ENCODE measurements at places on chromosomes 12 and 14.

DNA sequence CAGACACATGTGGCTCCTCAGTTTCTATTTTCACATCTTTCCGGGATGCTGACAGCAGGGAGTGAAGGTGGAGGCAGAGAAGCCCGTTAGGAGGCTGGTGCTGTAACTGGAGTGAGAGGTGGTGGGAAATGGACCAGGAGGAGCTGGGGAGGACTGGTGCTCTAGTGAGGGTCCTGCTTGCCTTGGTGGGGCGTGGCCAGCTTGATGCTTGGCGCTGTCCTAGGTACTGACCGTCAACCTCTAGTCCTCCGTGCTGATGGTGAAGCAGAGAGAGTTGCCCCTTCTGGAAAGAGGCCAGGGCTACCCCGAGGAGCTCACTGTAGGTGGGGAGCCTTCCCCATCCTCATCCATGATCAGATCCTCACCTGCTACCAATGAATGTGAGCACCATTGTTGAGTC is 1.4 kb downstream of the TRMT61A start:
- no peak for DNase-seq

GRCh38 chr12:30925607-30926242 is 823 bp upstream of the TSPAN11 start:
- DNase-seq = no peak

DNA sequence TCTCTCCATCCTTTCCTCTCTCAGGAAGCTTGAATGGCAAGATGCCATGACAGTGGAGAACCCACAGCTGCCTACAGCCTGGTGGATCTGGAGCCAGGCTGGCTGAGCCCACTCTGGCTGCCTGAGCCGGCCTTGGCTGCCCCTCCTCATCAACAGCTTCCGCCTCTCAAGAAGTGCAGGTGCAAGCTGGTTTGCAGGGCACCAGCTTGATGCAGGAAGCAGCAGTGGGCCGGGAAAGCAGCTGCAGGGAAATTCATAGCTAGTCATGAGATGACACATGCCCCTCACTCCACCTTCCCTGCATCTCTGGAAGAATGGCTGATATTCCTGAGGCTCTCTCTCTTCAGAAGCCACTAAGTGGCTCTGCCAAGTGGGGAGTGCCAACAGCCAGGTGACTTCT is 289.1 kb downstream of the RPS29 start:
- DNase-seq = no peak

DNA sequence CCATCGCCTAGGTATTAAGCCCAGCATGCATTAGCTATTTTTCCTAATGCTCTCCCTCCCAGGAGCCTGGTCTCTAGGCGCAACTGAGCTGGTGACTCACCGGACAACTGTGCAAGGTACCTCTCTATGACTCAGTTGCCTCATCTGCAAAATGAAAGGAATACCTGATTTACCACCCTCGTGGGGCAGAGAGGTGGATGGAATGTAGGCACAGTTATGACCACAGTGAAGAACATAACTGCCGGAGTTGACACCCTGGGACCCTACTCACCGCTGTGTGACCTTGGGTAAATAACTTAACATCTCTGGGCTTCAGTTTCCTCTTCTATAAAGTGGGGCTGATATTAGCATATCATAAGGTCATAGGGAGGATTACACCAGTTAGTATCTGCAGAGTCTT is 22.6 kb downstream of the BCL11B start:
- no peak for DNase-seq

- DNase-seq = no peak
These were observed 47.4 kb downstream of the CHST11 start for GRCh38 chr12:104504146-104504545.

- DNase-seq = no peak
These were observed 58.0 kb upstream of the DAAM1 start for GRCh38 chr14:59130462-59130861.

DNA sequence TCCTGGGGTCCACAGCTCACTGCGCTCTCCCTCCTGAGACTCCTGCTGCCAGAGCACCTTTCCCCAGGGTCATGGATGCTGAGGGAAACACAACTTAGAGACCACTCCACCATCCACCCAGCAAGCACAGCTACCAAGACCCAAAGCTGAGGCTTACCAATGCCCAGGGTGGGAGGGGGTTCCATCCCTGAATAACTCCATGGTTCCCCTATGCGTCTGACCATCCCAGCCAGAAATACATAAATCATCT is 36.3 kb downstream of the DAD1 start:
- no peak for DNase-seq

GRCh38 chr12:119715268-119715620 is 47.3 kb downstream of the PRKAB1 start:
- DNase-seq = no peak

DNA sequence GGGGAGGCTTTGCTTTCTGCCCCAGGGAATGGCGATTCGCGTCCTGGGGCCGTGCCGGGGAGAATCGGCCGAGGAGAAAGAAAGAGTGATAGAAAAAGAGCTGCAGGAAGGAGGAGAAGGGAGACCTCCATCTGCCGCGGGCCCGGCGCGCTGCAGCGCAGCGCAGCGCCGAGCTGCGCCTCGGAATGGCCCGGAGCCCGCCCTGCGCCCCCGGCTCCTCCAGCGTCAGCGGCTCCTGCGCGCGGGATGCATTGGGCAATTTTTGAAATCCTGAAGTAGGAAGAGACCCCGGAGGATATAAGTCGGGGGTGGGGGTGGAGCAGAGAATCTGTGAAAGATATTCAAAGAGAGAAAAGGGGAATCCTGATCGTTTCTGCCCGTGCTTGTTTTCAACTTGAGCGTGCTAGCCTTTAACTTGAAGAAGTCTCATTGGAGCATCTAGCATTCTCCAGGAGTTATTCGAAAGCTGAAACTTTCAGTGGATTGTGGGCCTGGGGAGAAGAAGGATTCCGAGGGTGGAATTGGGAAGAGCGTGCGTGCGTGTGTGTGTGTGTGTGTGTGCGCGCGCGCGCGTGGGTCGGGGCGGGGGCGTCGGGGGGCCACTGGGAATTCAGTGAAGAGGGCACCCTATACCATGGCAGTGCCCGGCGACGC is 441 bp downstream of the PDE3A start:
- no peak for DNase-seq

- no peak for DNase-seq
These were observed 298.1 kb upstream of the TMPO start for GRCh38 chr12:98217257-98217656.

GRCh38 chr12:6193853-6194815 is 6.1 kb upstream of the CD9 start:
- DNase-seq = no peak

GRCh38 chr12:121916719-121917118 is 1.7 kb upstream of the CFAP251 start:
- DNase-seq = no peak

All from HFF-Myc (cell line).